ENCODE measurements at places on chromosomes 6 and 20. TPM values are rescaled to one million over a fixed set of nuclear protein-coding genes. Genes with fewer than 3 reads are reported as not detected.

GRCh38 chr20:5495939-5496338, 179.2 kb upstream of the PROKR2 start:
- DNase-seq: no peak

DNA sequence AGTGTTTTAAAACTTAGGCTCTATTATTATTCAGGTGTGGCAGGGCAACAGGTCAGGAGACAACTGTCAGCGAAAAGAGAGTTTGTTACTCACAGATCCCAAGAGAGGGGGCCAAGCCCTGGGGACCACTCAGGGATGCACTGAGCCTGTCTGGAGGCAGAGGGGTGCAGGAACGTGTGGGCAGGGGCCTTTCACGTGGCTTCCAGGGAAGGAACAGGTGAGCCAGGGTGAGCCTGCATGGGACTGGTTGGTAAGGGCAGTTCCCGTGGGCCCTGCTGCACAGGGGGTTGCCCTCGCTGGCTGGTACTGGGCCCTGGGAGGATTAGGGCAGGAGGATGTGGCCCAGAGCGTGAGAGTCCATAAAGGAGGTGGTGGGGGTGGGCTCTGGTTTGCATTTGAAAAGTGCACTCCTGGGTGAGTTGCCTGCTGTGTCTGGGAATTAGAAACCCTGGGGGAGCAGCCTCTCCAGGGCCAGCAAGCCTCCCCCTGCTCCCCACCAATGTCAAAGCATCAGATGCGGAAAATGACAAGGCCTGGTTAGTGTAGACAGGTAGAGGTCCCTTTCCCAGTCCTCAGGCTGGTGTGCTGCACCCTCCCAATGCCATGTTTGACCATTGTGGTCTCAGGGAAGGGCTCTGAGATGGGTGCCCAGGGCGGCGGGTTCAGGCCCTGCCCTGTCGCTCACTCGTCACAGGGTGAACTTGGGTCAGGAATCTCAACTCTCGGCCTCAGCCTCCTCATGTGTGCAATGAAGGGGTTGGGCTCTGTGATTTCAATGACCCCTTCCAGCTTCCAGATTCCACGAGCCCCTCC, 127.4 kb upstream of the RPS6KA2 start:
- DNase-seq: no peak

GRCh38 chr20:10314198-10314597, 95.6 kb downstream of the SNAP25 start:
- DNase-seq: no peak

- DNase-seq: no peak
Observed at GRCh38 chr6:26122402-26122792, 35.2 kb downstream of the HFE start.

DNA sequence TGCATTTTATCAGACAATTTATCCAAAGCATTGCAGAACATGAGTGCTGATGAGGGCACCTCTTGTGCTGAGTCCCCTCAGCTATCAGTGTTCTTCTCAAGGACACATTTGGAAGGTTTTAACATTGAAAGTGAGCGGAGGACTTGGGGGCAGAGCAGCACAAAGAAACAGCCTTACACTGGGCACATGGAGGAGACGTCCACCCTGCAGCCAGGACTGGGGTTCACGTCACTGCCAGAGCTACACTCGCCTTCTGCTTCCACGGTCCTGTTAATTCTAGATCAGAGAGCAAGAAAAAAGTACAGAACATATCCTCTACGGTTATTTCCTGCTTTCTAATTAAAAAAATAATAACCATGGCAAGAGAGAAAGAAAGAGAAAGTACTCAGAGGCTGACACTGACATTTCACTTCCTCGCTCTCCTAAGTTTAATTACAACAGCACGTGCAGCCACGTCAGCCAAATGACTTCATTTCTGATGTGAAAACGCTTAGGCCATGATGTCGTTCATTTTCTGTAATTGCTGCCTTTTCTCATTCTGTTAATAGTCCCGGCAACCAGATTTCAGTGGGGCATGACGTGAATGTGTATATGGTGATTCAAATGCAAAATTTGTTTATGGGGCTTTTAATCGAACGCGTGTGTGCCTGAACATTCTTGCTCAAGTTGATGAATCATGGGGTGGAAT, 5.1 kb downstream of the PRND start:
- DNase-seq: no peak

- no peak for DNase-seq
Observed at GRCh38 chr20:42857446-42857845, 332.3 kb downstream of the PTPRT start.

GRCh38 chr6:42411406-42411805, 40.3 kb downstream of the TRERF1 start:
- DNase-seq: no peak

- DNase-seq: no peak
Observed at GRCh38 chr6:104789770-104790190, 69.9 kb downstream of the HACE1 start.

- DNase-seq: peak; percentile 59
Observed at GRCh38 chr6:105509506-105510331, 106.8 kb upstream of the PREP start.

DNA sequence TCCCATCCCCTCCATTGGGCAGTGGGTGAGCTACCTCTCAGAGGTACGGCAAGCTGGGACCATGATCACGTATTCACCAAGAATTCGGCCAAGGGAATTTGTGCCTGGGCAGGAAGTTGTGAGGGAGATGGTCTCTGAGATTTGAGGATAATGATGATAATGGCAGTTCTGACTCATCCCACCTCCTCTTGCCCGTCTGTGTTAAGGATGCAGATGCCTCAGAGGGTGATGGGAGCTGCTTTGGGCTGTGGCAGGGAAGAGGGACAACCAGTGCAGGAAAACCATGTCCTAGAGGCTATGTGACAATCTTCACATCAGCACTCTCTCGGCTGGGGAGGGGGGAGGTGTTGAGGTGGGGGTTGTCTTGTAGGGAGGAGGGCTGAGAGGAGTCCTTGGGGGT, 4.3 kb downstream of the TGM6 start:
- no peak for DNase-seq

DNA sequence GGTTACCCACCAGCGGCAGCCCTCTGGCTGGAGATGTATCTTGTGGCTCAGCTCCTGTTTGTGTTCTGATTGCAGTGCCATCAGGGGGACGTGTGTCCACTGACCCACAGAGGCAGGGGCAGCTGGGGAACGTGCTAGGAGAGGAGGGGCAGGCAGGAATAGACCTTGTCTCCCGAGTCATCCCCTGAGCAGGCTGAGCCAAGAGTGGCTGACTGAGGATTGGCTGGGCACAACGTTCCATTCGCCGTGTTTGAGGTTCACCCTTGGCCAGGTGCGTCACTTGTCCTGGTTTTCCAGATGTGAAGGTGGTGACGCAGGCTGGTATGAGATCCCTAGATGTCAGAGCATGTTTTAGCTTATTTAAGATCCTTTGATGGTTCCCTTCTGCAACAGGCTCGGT, 57.7 kb downstream of the ADNP start:
- no peak for DNase-seq

DNA sequence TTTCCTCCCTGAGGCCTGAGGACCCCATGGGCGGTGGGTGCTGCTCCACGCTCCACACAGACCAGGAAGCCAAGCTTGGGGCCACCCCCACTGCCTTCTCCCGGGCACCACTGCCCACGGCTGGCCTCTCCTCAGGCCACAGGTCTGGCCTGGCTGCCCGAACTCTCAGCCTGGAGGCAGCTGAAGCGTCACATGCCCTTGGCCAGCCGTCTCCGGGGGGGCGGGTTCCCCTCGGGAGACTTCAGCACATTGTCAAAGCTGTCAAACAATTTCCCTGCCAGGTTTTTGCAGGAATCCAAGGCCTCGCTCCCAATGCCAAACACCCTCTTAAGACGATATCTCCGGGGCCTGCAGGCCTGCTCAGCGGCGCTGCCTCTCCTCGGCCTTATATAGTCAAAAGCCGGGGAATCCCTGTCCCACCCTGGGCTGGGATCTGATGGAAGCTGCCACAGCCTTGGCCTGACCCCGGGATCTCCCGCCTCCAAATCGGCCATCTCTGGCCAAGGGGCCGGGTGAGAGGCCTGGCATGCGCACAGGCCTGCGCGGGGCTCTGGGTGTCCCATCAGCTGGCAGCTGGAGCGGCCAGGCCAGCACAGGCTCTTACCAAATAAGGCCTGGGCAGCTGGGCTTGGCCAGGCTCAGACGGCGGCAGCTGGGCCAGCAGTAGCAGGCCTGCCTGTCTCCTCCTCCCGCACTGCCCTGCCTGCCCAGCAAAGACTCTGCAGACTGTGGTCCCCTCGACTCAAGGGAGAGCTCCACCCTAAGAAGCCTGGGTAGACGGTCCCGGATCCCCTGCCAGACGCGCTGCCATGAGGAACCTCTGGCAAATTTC, 49.7 kb downstream of the RBM38 start:
- DNase-seq: peak; percentile 93

- DNase-seq: no peak
Observed at GRCh38 chr20:14566505-14566904, 229.1 kb upstream of the FLRT3 start.

GRCh38 chr6:101711518-101711917, 318.0 kb downstream of the GRIK2 start:
- no peak for DNase-seq

GRCh38 chr6:145137425-145137824, 597.9 kb downstream of the EPM2A start:
- DNase-seq: peak; percentile 2

DNA sequence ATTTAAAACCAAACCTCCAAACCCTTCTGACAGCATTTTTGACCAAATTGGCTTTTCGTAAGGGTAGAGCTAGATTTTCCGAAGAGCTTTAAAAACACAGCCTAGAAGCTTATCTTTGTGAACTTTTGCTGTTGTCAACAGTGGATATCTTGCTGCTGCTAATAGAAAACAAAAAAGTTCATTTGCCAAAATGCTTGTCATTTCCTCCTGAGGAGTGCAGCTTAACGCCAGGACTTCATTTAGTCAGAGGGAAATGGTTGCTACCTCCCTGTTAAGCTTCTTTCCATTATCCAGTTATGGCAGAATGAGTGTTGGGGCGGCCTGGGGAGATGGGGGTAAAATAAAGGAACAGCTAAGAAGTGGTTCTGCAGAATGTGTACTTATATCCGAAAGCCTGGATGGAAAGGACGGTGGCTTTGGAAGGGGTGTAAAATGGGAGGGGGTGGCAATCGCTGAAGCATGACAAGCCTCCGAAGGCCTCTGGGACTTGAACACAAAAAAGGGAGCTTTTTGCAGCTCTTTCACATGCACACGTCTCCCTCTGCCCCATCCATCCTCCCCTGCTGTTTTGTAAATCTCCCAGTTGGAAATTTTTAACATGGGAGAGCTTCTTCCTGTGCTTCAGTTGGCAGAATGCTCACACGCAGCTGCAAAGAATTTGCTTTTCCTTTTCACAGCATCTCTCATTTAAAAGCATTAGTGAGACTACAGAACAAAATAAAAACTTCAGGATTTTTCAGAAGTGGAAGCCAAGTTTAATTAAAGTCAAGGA, 22.5 kb downstream of the JARID2 start:
- peak; percentile 69 for DNase-seq

- DNase-seq: no peak
Observed at GRCh38 chr6:84137989-84138575, 89.4 kb downstream of the CEP162 start.

- DNase-seq: no peak
Observed at GRCh38 chr6:137772541-137773250, 94.4 kb upstream of the TNFAIP3 start.

- no peak for DNase-seq
Observed at GRCh38 chr6:74606582-74607071, 599.2 kb downstream of the COL12A1 start.

DNA sequence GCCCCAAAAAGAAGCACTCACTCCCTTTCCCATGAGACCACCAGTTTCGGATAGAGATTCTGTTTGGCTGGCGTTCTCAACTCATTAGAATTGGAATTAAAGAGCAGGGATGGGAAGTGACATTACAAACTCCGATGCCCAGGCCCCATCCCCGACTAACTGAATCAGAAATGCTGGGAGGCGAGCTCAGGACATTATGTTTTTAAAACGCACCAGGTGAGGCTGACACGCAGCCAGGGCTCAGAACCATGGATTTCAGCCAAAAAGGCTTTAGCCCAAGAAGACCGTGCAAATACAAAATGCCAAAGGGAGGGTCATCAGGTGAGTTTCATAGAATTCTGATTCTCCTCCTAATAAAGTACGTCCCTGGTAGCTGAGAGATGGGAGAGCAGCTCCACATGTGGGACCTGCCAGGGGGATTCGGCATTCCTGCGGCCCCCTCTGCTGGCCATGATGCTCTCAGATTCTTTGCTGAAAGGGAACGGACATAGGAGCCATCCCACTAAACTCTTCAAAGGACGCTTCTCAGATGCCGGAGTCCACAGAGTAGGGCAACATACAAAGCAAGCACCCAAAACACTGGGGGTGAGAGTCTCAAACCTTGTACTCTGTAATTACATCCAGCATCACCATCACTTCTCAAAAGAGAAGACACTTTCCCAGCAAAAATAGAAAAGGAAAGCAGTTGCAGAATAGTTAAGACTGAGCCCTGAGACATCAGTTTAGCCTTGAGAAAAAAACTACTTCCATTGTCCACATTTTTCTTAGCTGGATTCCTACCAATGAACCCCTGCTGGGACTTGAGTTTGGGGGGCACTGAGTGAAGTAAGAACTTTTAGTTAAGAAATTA, 205.2 kb downstream of the BMP7 start:
- DNase-seq: peak; percentile 56

- DNase-seq: no peak
Observed at GRCh38 chr6:44735630-44735963, 348.1 kb downstream of the CDC5L start.

DNA sequence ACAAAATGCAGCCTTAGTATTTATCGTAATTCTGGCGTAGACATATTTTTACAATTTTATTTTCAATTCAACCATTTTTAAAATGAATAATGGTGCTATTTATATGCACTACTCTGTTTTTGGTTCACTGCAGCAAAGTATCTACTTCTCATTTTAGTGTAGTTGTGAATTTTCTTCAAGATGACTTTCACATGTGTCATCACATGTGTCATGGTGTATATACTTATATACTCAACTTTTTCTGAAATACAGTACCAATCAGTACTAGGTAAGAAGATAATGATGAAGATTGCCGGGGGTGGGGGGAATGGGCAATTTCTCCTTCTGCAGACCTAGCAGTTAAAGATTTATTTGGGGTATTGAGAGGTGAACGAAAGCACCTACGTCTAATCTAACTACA, 634.5 kb downstream of the PHF3 start:
- DNase-seq: no peak

DNA sequence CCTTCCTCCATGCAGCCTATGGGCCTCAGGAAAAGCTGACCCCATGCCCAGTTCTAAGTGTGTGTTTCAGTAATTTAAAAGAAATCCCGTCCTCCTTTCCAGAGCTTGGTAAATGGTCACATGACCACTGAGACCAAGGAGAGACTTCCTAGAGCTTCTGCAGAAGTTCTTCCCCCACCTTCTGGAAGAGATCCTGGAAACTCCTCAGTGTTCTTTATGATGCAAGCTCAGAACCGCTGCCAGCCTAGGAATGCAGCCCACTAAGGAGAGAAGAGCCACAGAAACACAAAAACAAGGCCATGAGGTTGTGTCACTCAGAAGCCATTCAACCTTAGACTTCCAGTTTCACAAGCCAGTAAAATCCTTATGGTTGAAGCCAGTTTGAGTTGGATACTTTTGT, 348.4 kb downstream of the TPBG start:
- no peak for DNase-seq

The BTNL2 gene
- not detected for total RNA-seq

The ZHX3 gene
- 48.2 TPM for total RNA-seq

The SLC16A10 gene
- total RNA-seq: 10.5 TPM

The POU5F1 gene
- 2.2 TPM for total RNA-seq

The ALDH5A1 gene
- 11.2 TPM for total RNA-seq

The KCNK16 gene
- total RNA-seq: not detected

The GRM1 gene
- total RNA-seq: 0.12 TPM

The B4GALT5 gene
- total RNA-seq: 43.7 TPM

The DEFB124 gene
- not detected for total RNA-seq

The BLTP3A gene
- total RNA-seq: 13.3 TPM

The FNDC1 gene
- total RNA-seq: 0.40 TPM
